ENCODE measurements at places on chromosomes 7 and 10.

- DNase-seq, result peak; percentile 64
Measured at GRCh38 chr7:100247152-100247757, 27.5 kb downstream of the PVRIG start.

DNA sequence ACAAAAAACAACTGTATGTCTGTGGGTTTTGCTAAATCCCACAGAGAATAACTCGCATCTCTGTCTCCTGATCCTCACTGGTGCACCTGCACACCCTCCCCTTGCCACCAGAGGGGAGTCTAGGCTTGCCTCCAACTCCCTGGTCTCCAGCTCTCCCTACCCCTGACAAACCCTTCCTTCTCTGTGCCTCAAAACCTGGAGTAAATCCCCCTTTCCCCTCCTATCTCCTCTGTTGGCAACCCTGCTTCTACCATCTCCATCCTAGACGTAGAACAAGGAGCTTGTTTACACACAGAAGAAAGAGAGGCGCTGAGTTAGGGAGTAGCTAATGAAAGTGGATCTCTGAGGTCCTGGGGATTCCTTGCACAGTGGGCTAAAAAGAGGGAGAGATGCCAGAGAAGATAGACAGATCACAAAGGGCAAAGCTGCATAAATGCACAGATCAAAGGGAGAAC lies 6.0 kb downstream of the MBLAC1 start:
- peak; percentile 81 for DNase-seq

- no peak for DNase-seq
Measured at GRCh38 chr10:63553473-63553872, 32.3 kb downstream of the REEP3 start.

- no peak for DNase-seq
Measured at GRCh38 chr10:43110338-43111071, 27.7 kb upstream of the CSGALNACT2 start.

GRCh38 chr7:153675131-153675530 lies 377.1 kb upstream of the DPP6 start:
- no peak for DNase-seq

DNA sequence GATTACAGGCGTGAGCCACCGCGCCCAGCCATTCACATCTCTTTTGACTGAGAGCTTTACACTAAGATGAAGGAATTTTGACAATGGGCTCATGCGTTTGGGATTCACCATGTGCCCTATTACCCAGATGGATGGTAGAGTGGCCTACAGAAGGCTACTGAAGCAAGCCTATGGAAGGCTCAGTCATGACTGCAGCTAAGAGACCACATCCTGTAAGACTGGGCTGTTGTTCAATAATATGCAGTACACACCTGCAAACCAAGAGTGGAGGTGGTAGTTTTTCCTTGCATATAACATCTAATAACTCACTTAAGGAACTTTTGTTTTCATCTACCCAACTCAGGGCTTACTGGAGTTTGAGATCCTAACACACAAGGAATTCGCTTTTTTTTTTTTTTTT lies 6.1 kb upstream of the WIPI2 start:
- no peak for DNase-seq

DNA sequence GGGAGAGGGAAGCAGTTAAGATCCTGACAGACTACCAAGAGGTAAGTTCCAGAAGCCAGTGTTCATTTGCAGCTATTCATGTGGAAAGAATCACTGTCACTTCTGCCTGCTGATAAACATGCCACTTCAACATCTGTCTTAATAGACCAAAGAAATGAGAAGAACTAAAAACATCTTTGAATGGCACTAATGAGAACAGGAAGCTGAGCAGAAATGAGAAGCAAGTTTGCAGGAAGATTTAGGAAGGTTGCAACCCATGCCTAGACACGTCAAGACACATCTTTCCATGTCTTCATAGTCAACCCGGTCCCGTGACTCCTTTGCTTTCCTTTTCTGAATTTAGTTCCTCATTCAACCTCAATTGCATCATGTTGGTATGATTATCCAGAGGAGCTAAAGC lies 180.0 kb downstream of the PDE1C start:
- DNase-seq, result no peak

DNA sequence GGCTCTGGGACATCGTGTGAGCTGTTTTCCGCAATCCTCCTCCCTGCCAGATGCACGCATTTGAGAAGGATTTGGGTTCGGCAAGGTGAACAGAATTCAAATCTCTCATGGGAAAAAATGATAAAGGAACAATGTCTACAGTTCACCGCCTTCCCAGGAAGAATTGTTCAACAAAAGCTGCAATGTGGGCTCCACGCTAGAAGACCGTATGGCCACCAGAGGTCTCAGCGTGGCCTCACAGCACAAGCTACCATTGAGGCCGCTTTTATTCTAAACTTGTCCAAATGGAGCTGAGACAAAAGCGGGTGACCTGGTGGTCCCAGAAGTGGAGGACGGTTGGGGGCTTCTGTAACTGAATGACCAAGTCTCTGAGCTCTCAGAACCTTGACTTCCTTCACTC lies 733.1 kb downstream of the PARD3 start:
- no peak for DNase-seq

DNA sequence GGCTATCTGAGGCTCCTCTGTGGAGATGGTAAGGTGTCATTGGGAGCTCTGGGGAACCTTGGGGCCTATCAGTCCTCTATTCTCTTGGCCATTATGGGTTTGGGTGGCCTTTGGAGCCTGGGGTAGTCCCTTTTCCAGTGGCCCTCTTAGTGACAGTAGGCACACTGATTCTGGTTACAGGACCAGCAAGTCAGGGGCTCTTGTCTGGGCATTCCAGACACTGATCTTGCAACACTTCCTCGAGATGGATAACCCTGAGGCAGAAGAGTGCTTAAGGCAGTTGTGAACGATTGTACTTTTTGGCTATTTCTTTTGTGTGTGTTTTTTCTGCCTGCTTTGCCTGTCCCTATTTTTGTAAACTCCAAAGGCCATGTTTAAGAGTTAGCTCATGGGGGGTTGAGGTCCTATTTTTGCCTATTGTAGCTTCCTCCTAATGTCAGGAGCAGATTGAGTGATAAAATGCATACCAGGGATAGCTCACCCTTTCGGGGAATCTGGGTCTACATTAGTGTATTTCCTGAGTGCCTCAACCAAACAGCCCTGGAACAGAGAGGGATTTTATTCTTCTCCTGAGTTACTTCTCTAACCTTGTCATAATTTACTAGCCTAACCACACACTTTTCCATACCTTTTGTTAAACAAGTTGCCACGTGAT lies 61.2 kb downstream of the PRKAR2B start:
- DNase-seq, result no peak

DNA sequence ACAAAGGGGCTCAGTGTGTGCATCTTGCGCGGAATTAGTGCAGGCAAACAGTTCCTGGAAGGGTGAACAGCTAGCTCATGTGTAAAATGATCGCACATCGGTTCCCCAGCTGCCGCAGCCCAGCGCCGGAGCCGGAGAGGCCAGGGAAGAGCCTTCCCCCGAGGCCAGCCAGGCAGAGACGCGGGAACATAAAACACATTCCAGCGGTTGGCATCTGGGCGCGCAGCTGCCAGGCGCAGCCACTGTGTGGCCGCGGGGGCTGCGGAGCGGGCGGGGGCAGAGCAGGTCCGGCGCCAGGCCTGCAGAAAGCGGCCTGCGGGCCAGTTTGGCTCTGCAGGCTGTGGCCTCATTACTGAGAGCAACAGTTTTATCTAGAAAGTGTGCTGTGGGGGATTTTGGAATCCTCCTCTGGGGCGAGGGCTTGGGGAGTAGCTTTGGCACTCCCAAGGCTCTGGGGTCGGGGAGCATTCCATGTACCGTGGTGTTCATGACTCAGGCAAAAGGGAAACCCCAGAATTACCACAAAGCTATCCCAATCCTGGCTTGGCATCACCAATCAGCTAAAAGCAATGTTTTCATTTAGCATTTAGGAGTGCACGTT lies 74.3 kb downstream of the SAMD9 start:
- DNase-seq, result peak; percentile 5

- DNase-seq, result no peak
Measured at GRCh38 chr7:13151978-13152377, 464.5 kb downstream of the ARL4A start.

DNA sequence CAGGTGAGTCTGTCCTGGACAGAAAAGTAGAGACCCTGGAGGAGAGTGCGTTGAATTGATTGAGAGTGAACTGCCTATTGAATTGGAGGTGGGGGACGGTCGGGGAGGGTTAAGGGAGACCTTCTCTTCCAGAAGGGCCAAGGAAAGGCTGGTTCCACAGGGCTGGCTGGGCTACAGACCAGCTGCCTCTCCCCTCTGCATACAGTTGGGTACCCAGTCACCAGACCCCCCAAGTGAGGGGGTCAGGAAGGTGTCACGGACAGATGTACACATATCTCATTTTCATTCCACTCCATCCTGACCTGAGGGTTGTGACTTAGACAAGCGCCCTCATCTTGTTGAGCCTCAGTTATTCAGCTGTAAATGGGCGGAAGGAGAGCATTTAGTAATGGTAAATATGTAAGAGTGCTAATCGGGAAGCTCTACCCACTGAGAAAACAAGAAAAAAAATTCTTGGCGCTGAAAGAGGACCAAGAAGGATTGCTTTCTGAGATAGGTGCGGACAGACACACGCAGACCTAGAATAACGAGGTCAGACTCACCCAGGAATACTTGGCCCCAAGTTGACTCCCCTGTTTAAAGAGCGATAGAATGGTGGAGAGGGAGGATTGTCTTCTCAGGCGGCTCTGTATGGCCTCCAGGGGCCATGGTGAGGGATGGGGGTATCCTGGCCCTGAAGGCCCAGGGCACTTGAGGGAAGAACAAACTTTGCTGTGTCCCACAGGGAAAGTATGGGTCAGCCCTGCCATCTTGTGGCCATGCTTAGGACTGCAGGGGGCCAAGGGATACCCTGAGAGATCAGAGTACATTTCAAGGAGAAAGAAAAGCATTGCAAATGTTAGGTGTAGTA lies 7.2 kb upstream of the MBL2 start:
- DNase-seq, result peak; percentile 79

GRCh38 chr10:37855636-37856035 lies 1.8 kb downstream of the ZNF248 start:
- DNase-seq, result no peak

DNA sequence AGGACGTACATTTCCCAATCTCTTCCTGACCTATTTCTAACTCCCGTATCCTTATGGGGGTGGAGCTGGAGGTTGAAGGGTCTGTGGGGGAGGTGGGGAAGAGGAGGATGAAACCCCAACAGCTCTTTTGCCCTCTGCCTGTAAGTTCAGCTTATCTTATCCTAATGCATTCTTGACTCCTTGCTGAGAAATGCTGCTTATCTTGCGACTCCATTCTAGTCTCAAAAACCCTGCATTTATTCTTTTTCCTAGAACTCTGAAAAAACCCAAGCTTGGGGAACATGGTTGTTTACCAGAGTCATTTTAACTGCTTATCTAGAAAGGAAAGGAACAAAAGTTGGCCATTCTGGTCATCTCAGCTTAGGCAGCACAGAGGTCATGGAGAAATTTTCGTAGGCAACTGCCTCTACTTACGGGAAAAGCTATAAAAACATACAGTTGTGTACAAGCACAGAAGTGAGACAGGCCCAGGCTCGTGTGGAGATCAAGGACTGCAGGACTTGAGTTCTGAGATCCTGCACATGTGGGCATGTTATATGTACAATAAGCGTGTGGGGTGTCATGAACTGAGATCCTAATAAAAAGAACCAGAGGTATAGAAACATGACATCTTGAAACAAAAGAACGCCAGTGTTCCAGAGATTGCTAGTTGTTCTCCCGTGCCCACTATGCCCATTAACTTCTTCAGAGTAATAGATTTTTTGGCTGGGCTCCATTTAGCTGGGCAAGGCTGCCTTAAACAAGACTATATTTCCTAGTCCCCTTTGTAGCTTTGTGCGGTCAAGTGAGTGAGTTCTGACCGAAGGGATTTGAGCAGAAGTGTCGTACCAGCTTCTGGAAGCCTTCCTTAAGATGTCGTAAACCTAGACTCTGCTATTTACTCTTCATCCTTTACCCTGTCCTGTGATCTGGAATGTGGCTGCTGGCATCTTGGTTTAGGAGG lies 9.6 kb downstream of the INMT start:
- peak; percentile 91 for DNase-seq

DNA sequence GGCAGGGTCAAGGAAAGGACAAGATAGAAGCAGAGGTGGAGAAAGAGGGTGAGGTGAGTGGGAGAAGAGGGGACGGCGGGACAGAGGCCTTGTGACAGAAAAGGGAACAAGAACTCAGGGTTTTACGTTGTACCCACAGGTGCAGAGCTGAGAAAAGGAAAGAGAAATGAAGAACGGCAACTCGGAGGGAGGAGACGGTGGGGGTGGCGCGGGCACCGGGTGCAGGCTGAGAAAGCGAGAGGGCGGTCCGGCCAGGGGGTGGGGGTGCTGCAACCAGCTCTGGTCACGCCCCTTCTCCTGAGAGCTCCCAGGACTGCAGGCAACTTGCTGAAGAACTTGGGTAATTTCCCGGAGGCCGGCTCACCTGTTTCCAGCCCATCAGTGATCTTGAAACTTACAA lies 65.3 kb downstream of the CARD11 start:
- DNase-seq, result no peak

- DNase-seq, result no peak
Measured at GRCh38 chr10:15545884-15546283, 173.8 kb downstream of the ITGA8 start.

DNA sequence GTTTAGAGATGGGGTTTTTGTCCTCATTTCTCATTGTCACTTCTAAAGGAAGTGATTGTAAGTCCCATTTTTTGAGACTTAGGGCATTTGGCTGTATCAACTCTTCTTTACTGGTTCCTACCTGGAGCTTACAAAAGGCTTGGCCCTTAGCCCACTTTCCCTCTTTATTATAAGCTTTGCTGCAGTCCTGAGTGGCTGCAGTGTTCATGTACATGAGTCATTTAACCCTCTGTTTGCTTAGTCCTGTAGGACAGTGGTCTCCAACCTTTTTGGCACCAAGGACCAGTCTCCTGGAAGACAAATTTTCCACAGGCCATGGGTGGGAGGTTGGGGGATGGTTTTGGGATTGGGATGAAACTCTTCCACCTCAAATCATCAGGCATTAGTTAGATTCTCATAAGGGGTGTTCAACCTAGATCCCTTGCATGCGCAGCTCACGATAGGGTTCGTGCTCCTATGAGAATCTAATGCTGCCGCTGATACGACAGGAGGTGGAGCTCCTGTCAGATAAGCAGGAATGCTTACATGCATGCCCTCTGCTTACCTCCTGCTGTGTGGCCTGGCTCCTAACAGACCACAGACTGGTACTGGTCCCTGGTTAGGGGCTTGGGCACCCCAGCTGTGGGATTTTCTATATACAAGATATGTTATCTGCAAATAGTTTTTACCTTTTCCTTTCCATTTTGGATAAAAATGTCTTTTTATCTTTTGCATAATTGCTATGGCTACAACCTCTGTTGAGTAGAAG lies 99.7 kb downstream of the CCSER2 start:
- no peak for DNase-seq

DNA sequence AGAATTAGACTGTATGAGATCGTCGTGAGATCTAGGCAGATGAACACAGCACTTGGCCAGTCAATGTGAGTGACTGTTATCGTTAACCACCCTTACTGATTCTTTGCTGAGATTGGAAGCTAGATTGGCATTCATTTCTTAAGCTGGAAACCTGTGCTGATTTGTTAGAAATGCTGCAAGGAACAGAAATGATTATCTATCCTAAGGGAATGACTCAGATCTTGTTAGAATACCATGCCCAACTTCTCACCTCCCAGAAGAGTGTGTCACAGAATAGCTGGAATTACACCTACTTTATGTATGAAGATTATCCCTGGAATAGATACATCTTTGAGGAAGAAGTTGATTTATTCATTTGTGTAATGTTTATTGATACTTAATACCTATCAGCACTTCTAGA lies 275.2 kb downstream of the AUTS2 start:
- no peak for DNase-seq
